NCI-H1105 (cell line): ENCODE measurements at places on chromosomes 6 and 20.

- DNase-seq, result no peak
Observed at GRCh38 chr6:27091661-27092315, 155.7 kb upstream of the PRSS16 start.

DNA sequence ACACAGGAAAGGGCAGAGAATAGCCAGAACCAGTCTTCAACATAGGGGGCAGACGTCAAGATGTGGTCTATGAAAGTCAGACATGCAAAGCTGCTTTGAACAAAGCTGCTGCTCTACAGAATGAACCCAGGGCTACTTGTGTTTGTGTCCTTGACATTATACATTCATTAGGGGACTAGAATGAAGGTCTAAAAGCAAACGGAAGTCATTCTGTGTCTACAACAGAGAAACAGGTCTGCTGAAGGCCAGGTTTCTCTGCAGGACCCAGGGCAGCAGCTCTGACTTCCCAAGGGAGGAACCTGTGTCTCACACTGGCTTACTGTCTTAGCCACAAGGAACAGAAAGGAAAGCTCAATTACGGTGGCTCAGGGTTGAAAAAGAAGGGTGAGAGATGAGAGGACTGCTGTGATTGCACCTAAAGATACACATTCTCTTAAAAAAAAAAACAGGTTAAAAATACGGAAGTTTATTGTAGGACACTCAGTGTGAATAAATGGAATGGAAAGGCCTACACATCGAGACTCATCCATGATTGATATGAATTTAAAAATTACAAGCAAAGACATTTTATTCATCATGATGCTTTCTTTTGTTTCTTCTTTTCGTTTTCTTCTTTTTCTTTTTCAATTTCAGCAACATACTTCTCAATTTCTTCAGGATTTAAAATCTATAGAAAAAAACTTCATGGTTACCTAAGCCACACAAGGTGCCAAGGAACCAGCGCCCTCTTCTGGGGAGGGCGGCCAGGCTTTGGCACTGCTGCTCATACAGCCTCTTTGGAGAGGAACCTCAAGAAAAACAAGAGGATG lies 6.7 kb downstream of the PSMA7 start:
- no peak for DNase-seq

DNA sequence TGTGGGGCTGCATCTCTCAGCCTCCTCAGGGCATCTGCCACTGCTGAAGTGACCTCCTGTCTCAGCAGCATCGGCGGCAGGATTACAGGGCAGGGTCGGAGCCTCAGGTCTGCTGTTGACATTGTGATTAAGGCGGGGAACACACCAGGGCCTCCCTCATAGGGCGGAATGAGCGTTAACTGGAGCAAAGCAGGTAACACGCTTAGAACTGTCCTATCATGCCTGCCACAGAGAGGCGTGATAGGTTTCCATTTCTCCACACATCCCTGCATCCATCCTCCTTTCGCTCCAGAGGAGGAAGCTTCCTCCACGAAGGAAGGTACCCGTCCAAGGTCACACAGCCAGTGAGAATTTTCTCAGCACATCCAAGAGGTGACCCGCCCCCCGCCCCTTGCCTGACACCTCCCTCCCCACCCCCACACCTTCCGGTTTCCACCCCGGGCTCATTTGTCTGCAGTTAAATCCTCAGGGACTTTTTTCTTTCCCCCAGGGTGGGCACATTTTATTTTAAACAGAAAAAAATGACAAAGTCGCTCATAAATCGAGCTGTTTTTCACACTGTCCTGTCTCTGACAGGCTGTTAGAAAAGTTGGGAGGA lies 200.8 kb downstream of the TFAP2C start:
- no peak for DNase-seq

GRCh38 chr6:165486183-165487137 lies 176.6 kb downstream of the PDE10A start:
- DNase-seq, result no peak

DNA sequence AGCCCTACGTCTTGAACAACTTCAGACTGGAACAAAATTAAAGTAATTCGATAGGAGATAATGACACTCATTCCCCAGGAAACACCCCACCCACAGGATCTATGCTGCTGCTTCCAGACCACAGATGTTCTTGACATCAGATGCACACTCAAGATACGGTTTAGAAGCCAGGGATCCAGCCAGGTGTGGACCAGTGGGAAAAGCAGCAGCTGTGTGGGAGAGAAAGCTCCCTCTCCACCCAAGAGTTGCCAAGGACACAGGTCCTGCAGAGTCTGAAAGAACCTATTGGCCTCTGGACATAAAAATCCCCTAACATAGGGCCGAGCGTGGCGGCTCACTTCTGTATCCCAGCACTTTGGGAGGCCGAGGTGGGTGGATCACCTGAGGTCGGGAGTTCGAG lies 91.7 kb upstream of the NFATC2 start:
- DNase-seq, result no peak

- peak; percentile 64 for DNase-seq
Observed at GRCh38 chr20:49424536-49424935, 57.9 kb downstream of the KCNB1 start.

DNA sequence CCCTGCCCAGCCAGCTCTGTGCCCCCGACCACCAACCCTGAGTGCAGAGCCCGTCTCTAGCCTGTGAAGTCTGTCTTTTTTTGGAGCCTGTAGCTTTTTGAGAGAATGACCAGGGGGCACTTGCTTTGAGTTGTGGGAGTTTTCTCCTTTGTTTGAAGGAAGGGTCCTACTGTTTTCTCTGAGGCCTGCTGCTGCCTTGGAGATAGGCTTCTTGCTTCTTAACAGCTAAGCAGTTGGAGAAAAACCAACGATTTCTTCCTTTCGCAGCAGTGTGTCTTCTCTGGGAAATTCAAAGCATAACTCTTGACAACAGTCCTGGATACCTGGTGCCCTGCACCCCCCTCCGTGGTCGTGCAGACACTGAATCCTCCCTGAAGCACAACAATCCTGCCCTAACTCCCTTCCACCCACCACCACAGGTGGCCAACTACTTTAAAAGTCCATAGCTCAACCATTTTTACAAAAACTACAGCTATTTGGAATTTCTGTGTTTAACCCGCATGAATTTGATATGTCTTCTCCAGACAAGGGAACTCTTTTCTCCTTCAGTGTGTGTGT lies 61.0 kb downstream of the FAM50B start:
- DNase-seq, result no peak

- DNase-seq, result no peak
Observed at GRCh38 chr6:150683320-150683719, 83.6 kb downstream of the PLEKHG1 start.

- DNase-seq, result no peak
Observed at GRCh38 chr6:6599468-6599873, 11.0 kb downstream of the LY86 start.

- DNase-seq, result no peak
Observed at GRCh38 chr20:49167811-49168507, 20.2 kb downstream of the STAU1 start.

- DNase-seq, result no peak
Observed at GRCh38 chr20:4957939-4958362, 43.4 kb downstream of the SLC23A2 start.

DNA sequence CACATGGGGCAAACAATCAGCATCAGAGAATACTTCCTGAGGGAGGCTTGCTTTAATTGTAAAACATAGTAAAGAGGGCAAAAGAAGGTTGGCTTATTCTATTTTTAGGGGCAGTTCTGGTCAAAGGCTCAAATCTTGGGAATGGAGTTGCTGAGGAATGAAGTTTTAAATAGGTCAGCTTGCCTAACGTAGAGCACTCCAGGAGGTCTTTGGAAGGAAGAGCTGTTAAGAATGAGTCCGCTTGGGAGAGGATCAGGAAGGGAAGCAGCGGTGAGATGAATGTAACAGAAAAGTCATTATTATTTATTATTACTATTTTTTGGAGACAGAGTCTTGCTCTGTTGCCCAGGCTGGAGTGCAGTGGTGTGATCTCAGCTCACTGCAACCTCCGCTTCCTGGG lies 108.7 kb downstream of the ZFAND3 start:
- no peak for DNase-seq

DNA sequence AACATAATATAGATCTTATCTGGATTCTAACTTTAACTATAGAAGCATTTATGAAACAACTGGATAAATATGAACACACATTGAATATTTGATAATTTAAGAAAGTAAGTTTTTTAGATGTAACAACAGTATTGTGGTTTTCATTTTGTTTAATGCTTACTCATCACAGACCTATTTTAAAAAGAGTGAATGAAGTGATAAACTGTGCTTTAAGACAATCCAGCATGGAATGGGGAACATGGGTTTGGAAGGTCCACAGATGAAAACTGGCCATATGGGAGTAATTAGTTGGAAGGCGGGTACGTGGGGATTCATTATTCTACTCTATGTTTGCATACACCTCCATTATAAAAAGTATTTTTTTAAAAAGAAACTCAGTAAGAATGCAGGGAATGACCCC lies 21.2 kb downstream of the EPB41L2 start:
- no peak for DNase-seq

DNA sequence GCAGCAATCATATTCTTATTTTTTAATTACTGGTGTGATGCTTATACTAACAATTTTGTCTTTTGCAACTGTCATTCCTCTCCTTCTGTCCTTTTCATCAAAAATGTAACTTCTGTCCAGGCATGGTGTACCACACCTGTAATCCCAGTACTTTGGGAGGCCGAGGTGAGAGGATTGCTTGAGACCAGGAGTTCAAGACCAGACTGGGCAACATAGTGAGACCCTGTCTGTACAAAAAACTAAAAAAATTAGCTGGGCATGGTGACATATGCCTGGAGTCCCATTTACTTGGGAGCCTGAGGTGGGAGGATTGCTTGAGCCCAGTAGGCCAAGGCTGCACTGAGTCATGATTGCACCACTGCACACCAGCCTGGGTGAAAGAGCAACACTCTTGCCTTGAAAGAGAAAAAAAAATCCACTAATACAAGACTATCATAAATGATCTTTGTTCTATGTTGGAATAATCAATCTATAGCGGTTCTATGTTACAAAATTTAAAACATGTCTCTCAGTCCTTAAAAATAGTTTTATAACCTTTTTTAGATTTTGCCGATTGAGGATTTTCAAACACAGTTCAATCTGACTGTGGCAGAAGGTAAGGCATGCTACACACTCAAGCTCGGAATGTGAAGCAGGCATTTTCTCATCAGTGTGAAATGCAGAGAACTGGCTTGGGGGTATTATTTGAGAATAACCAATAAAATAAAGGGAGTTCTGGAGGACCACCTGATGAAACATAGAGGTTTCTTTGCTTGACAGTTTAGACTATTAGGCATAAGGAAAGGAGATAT lies 70.4 kb downstream of the ENPP1 start:
- no peak for DNase-seq

- no peak for DNase-seq
Observed at GRCh38 chr6:27297857-27298730, 14.0 kb downstream of the POM121L2 start.

- peak; percentile 94 for DNase-seq
Observed at GRCh38 chr6:13873288-13874190, 51.2 kb upstream of the RNF182 start.

DNA sequence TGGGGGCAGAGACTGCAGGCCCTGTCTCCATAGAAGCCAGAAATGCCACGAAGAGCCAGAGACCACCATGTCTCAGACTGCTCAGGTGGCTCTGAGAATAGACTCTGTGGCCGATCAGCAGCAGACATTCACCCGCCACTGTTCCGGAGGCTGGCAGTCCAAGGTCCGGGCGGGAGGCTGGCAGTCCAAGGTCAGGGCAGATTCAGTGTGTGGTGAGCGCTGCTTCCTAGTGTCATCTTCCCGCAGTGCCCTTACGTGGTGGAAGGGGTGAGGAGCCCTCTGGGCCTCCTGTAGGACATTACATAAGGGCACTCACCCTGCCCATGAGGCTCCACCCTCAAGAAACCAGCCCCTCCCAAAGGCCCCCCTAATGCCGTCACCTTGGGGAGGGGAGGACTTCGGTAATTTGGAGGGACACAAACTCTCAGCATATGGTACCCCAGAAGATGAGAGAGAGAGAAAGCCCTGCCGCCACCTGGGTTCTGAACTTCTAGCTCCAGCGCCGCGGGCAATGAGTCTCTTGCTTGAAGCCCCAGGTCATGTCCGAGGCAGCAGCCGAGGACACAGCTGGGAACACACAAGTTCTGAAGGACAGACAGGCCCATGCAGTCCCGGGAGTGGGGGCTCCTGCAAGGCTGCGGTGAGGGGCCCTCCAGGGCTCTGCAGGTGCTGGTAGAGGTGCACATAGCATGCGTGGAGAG lies 36.4 kb downstream of the DACT2 start:
- DNase-seq, result no peak

GRCh38 chr6:633611-634010 lies 23.3 kb downstream of the HUS1B start:
- no peak for DNase-seq

GRCh38 chr6:22113026-22113766 lies 183.6 kb downstream of the PRL start:
- no peak for DNase-seq

GRCh38 chr20:17884307-17885003 lies 84.1 kb downstream of the SNX5 start:
- no peak for DNase-seq

DNA sequence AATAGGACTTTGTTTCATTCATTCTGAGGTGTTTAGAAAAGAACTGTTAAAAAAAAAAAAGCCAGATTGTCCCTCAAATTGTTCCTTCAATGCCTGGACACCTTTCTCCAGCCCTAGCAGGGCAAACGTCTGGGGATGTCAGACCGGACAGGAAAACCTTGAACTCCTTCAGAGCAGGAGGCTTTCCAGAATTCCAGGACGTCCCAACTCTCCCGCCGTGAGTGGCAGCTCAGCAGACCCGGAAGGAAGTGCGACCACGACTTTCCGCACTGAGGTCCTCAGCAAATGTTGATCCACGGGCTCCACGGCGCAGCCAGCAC lies 139.1 kb downstream of the DLL1 start:
- no peak for DNase-seq

GRCh38 chr6:134938896-134939295 lies 11.0 kb downstream of the ALDH8A1 start:
- no peak for DNase-seq

DNA sequence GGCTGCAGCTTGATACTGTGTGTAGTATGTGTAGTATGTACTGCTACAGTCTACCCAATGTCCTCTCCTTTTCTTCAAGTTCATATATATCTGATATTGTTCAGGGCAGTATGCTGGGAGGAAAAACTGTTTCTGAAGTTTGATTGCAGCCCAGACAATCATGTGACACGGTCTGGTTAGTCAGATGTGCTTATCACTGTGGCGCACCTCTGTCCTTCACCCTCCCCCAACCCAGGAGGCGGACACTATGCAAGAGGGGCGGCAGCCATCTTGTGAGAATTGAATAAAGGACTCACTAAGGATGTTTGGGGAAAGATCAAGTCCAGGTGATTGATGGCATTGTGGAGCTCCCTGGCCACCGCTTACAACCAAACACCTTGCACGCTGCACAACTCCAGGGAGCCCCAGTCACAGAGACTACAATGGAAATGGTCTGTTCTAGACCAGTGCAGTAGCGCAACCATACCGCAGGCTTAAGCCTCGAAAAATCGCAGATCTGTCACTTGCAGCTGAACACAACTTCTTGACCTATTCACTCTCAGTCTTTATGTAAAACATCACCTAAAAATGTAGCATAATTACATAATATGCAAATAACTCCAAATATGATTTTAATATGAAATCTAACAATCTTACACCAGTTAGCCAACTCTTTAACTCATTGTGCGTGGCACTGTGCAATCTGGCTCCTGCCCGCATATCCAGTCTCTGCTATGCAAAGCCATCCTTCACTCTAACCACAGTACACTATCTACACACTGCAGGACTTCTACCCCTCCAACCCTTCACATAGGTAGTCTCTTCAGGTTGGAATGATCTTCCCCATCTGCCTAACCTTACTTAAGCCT lies 79.3 kb downstream of the VGLL2 start:
- DNase-seq, result no peak

GRCh38 chr6:33846226-33846625 lies 42.4 kb upstream of the MLN start:
- no peak for DNase-seq
